ENCODE measurements at places on chromosomes 4 and X.

GRCh38 chr4:534101-534575 lies 35.1 kb downstream of the PIGG start:
- no peak for DNase-seq

DNA sequence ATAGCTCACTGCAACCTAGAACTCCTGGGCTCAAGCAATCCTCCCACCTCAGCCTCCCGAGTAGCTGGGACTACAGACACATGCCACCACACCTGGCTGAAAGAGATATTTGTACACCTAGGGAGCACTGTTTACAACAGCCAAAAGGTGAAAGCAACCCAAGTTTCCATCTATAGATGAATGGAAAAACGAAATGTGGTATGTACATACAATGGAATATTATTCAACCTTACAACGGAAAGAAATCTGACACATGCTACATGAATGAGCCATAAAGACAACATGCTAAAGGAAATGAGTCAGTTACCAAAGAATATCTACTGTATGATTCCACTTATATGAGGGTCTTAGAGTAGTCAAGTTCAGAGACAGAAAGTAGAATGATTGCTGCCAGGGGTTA lies 52.2 kb downstream of the ABCG2 start:
- peak; percentile 73 for DNase-seq

DNA sequence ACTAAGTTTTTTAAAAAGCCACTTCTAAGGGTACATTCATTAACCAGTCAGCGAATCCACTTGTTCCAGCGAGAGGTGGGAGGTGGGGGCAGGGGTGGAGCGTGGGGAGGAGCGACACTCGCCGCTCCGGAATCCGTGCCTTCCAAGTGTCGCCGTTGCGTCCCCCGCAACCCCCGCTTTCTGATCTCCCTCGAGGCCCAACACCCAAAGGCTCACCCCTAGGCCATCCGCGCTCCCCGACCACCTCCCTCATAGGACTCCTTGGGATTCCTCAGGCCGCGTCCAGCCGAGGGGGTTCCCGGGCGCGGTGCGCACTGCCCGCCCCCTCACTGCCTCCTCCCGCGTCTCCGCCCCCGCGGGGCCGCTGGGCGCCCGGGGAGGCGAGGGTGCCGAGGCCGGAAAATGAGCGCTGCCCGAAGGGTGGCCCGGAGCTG lies 108.1 kb upstream of the STOX2 start:
- DNase-seq: no peak

GRCh38 chr4:110059556-110060191 lies 138.7 kb downstream of the ELOVL6 start:
- DNase-seq: peak; percentile 13

DNA sequence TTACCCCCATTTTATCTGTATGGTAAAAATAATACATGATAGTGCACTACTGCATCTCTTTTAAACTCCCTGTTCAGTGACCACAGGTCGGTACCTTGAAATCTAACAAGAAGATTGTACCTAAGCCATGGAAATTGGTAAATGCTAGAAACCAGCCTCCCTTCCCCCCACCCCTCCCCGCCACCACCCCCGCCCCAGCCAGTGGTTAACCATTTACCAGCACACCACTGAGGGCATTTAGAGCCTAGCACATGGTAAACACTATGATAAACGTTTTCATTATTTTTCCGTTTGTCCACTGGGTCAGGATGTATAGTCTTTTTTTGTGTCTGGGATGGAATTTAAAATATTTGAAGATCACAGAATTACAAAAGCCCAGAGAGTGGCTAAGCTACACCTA lies 703 bp upstream of the FTSJ1 start:
- no peak for DNase-seq

DNA sequence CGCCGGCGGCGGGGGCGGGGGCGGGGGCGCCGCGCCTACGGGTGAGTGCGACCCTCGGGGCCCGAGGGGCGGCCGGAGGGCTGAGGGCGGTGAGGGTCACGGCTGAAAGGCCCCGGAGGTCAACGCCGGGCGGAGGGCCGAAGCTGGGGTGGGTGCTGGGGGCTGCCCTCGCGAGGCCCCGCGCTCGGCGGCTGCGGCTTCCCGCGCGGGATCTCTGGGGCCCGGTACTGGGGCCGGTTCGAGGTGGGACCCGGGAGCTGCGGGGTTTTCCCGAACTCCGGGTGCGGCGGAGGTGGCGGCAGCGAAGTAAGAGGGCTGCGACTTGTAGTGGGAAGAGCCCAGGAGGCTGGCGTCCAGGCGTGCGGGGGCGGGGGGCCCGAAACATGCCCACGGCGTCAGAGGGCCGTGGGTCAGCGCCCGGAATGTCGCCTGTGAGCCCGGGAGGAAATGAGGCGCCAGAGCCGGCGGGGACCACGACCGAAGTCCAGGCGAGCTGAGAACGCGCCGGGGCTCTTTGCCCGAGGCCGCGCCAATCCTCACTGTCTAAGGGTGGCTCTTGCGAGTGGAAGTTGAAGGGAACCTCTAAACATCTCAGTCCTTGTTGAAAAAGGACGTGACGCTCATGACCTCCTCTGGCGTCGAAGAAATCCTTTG lies 407 bp downstream of the IL13RA1 start:
- DNase-seq: peak; percentile 10

DNA sequence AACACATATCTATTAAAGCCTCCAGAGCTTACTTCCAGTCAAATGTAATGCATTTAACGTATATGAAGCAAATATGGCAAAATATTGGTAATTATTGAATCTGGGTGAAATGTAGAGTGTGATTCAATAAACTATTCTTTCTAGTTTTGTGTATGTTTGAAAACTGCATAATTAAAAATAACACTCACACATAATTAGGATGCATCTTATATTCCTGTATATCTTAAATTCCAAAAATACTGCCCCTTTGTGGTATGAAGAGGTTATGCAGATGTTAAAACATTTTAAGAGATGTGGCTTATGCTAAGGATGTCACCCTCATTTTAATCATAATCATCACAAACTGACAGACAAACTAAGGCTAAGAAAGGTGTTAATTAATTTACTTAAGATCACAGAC lies 182.9 kb downstream of the COX18 start:
- no peak for DNase-seq

GRCh38 chrX:26414534-26414933 lies 198.6 kb downstream of the MAGEB5 start:
- no peak for DNase-seq

DNA sequence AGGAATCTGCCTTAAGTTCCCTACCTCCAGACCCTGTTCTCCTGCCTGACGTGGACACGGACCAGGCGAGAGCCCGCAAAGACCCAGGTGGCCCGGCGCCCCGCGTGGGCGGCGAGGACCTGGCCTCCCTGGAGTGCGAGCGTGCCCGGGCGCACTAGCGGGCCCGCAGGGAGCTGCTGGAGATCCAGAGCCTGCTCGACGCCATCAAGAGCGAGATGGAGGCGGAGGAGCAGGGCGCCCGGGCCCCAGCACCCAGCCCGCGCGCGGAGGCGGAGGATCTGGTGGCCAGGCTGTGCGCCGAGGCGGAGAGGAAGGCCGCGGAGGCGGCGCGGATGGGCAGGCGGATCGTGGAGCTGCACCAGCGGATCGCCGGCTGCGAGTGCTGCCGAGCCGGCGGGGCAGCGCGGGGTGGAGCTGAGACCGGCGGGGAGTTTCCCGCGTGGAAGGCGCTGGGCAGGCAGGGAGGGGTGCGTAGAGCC lies 18.2 kb downstream of the MRFAP1 start:
- peak; percentile 28 for DNase-seq

DNA sequence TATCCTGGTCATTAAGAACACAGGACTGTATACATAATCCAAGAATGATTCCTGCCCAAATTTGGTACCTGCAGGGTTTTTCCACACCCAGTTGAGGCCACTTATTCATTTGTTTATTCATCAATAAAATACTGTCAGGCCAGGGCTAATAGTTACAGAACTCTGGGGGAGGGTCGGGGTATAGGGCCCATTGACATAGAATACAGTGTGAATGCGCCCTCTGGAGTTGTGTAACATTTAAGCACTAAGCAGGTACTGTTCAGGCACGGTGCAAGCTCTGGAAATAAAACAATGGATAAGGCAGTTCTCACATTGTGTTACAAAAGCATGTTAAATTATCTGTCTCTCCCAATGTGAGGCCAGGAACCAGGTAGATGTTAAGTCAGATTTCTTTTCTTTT lies 30.8 kb upstream of the LRBA start:
- no peak for DNase-seq

- DNase-seq: no peak
Observed at GRCh38 chrX:153693216-153694086, 5.7 kb downstream of the SLC6A8 start.

- no peak for DNase-seq
Observed at GRCh38 chr4:81914623-81915022, 442.9 kb upstream of the RASGEF1B start.

DNA sequence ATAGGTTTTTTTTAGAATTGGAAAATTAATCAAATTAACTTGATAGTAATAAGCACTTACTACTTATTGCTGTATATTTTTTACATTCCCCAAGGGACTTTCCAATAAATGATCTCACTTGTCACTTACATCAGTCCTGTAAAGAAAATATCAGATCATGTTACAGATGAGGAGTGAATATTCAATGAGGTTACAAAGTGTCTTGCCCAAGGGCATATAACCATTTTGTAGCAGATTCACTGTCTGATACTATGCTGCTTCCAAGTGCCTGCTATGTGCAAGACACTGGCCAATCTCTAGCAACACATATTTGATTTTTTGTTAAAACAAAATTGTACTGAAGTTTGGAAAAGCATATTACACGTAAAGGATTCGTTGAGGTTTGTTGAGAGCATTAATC lies 1287.7 kb downstream of the FAM133A start:
- no peak for DNase-seq
